Stimulated activated CD4-positive, alpha-beta T cell treated with anti-CD3 and anti-CD28 coated beads, Interleukin-15, amount 100 ng/mL, for 1 hour (primary cell): ENCODE measurements at places on chromosomes 5 and 9.

GRCh38 chr9:89778100-89779090 lies 173.6 kb downstream of the GADD45G start:
- DNase-seq: no peak

- DNase-seq: no peak
Measured at GRCh38 chr5:7849681-7850394, 1.1 kb downstream of the CFAP90 start.

- no peak for DNase-seq
Measured at GRCh38 chr9:121494192-121494591, 5.5 kb downstream of the GGTA1 start.

- no peak for DNase-seq
Measured at GRCh38 chr9:135116881-135117280, 29.4 kb downstream of the OLFM1 start.

- no peak for DNase-seq
Measured at GRCh38 chr9:71567890-71568289, 200.4 kb downstream of the CEMIP2 start.

- no peak for DNase-seq
Measured at GRCh38 chr9:116484492-116485061, 202.5 kb upstream of the TRIM32 start.

GRCh38 chr5:74903165-74903787 lies 37.1 kb upstream of the FAM169A start:
- DNase-seq: no peak

- DNase-seq: no peak
Measured at GRCh38 chr9:128057724-128058409, 9.3 kb downstream of the NAIF1 start.

DNA sequence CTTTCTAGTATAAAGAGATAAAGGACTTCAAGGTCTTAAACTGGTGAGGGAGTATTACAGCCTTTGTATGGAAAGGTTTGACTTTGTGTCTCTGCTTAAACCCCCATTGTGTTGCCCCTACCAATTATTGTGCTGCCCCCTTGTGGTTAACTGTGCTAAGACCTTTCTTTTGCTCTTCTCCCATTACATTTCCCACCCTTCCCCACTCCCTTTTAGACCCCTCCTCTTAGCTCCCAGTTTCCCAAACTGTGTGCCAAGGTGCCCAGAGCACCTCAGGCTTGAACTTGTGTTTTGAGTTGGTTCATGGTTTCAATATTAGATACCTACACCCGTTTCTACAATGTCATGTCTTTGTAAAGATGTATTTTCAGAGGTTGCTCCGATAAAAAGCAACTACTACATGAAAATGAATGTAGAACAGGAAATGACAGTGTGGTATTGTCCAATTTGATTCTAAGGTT lies 2.9 kb downstream of the JAK2 start:
- DNase-seq: no peak

GRCh38 chr5:34608368-34608767 lies 47.8 kb upstream of the RAI14 start:
- DNase-seq: no peak

- DNase-seq: no peak
Measured at GRCh38 chr5:39570403-39571027, 145.7 kb upstream of the DAB2 start.

DNA sequence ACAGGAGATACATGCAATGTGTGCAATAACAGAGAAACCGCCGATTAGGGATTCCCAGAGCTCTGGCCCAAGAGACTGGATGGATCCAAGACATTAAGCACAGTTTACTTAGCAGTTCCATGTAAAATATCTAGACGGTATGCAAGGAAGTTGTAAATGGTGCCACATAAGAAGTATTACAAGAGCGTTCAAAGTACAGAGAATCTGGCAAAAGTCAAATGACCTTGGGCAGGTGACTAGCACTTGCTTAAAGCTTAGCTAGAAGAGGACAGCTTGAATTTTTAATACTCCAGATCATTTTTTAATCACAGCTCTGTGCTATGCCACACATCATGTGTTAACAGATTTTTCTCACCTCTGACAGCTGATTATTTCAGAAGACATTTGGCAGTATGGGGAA lies 72.3 kb upstream of the TNPO1 start:
- no peak for DNase-seq

GRCh38 chr9:92328225-92328624 lies 2.5 kb downstream of the CENPP start:
- DNase-seq: no peak

GRCh38 chr9:110128664-110129329 lies 79.2 kb downstream of the C9orf152 start:
- DNase-seq: no peak

DNA sequence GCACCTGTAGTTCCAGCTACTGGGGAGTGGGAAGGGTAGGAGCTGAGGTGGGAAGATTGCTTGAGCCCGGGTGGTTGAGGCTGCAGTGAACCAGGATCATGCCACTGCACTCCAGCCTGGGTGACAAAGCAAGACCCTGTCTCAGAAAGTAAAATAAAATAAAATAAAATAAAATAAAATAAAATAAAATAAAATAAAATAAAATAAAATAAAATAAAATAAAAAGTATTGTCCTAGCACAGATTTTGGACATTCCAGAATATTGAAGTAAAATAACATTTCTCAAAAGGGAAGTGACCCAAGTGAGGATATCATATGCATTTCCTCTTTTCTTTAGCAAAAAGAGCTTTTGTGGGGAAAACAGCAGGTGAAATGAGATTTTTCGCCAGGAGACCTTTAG lies 83.5 kb downstream of the TMEM174 start:
- no peak for DNase-seq

- DNase-seq: no peak
Measured at GRCh38 chr5:146788898-146789297, 89.7 kb downstream of the PPP2R2B start.

DNA sequence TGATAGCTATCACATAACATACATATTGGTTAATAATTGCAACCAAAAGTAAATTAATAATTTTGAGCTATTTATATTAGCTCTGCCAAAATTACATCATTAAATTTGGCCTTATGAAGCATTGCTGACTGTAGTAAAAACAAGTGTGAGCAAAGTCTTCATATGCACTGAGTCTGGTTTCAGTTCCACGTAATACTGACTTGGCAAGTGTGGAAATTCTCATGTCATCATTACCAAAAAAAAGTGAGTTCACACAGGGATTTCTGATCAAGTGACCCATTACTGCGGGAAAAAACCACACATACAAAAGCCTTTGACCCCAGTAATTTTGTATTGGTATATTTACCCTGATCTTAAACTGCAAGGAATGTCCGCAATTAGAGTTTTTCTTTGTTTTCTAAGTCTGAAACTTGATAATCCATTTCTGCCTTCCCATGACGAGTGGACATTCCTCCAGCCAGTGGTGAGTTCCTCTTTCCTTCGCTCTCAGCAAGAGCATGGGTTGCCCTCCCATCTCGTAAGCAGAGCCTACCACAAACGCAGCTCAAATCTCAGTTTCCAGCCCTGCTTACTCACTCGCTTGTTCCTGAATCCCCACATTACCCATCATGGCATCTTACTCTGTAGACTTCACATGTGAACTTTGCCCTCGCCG lies 220.2 kb upstream of the DMRT1 start:
- no peak for DNase-seq

GRCh38 chr9:95769909-95770433 lies 105.5 kb upstream of the ERCC6L2 start:
- no peak for DNase-seq

DNA sequence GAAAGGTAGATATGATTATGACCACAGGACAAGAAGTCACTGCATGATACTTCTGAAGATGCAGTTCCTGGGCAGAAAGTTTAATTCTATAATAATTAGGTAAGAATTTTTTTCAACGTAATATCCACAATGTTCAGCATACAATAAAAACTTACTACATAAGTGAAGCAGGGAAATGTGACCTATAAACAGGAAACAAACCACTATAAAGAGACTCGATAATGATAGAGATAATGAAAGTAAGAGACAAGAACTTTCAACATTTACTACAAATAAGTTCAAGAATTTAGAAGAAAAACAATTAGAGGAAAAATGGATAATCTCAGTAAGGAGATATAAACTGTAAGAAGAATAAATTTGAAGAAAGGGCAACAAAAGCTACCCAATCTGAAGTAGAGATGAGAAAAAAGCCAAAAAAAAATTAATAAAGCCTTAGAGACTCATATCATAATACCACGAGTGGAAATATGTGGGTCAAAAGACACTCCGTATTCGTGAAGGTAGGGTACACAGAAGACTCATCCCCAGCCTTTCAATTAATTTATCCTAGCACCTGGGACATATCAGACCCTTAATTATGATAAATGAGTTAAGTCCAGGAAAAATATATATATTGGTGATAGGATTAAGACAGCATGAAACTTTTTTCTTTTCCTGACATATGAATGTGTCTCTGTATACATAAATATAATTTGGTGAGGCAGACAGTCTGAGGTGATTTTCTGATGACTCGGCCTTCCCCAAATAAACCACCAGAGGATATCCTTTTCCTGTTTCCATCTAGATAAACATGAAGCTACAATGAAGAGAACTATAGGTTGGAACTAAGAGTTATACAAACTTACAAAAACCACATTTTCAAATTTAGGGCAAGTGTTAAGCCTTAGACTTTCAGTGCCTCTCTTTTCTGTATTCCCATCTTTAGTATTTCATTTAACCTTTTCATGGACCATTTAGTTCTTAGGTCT lies 120.4 kb downstream of the RAPGEF6 start:
- DNase-seq: no peak
